Kidney (tissue), 22 donors: ENCODE measurements at places on chromosomes 4 and X.

DNA sequence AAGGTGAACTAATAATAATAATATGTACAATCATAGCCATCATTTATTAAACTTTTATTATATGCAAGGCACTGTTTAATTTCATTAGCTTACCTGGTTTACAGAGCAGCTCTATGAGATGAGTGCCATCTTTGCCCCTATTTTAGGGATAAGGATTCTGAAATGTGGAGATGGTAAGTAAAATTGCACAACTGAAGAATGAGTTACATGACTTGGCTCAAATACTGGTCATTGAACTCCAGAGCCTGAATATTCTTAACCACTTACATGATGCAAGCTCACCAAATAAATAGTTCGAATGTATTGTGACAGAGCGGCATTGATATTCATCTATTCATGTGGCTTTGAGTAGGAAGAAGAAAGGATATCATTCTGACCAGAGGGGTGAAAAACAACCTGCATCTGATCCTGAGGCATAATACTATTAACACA, 11.7 kb downstream of the ALB start:
- no peak for DNase-seq

DNA sequence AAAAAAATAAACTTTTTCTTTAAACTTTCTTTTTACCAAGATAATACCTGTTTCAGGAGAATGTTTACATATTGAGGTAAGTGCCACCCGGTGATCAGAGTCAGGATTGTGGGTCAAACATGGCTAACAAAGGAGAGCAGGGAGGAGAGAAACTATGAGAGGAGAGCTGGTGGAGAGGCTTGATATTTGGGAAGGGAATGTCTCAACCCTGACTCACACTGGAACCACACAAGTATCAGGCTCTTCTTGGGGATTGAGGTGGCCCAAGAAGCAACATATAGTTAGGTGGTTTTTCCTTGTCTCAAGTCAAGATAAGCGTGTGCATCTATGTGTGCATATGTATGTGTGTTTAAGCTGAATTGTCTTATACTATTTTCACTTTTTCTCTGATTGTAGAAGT, 6.7 kb downstream of the TCEAL1 start:
- DNase-seq: no peak

DNA sequence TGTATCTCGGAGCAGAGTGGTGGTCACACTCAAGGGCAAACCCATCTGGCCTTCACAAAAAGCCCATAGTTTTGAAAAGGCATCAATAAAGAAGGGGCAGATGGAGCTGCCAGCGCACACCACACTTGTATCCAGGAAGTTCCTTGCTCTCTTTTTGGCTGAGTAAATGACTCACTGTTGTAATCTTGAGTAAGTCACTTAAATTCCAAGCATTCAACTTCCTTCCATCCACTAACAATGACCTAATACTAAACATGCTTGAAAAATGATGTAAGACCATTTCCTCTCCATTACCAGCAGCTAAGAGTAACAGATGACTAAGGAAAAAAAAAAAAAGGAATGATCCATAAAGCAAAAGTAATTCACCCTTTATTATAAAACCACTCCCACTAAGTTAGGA, 32.4 kb upstream of the MYOZ2 start:
- DNase-seq: no peak

DNA sequence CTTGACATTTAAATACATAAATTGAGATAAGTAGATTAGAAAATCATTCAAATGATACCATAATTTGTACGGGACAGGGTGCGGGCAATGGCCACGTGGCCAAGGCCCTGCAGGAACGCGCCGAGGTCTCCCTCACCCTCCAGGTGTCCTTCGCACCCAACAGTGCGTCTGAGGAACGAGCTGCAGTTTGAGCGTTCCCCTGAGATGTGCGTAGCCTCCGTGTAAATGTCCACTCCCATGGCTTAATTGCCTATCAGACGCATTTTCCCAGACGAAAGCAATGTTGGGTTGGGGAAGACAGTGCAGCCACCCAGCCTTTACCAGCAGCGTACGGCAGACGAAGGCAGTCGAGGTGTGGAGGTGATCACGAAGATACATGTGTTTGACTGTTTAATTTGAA, 56.4 kb downstream of the CPLX1 start:
- no peak for DNase-seq

GRCh38 chr4:115883847-115884246, 770.4 kb upstream of the NDST4 start:
- DNase-seq: no peak

DNA sequence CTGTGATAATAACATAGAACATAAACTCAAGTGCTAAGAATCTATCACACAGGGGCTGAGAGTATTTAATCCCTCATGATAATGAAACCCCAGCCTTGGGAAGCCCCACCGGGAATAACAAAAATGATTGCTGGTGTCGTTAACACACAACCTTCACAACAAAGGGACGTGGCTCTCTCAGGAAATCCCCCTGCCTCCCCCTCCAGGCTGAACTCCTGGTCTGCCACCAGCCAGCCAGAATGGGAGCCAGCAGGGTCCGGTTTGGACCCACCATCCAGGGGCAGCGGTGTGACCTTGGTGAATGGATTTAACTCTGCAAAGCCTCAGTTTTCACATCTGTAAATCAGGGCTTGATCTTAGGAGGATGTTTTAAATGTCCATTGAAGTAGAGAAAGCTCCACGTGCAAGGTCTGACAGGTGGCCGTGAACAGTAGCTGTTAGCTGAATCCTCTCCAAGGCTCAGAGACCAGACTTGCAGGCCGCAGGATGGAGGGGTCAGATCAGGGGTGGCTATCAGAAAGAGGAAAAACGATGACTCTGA, 46.5 kb downstream of the ABLIM2 start:
- no peak for DNase-seq

DNA sequence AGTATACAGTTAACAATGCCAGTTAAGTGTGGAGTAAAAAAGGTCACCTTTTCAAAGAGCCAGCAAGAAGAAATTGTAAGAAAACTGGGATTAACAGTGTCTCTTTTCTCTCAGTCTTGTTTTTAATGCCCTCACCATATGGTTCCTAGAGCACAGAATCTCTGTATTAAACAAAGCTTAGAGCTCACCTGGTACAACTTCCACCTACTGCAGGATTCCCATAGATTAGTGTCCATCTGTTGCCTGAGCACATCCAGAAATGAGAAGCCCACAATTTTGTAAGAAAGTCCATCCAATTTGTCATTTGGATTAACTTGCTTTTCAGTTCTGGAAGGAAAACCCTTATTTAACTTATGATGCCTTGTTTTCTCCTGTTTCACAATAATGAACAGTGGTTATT, 1037.1 kb downstream of the STPG2 start:
- no peak for DNase-seq

DNA sequence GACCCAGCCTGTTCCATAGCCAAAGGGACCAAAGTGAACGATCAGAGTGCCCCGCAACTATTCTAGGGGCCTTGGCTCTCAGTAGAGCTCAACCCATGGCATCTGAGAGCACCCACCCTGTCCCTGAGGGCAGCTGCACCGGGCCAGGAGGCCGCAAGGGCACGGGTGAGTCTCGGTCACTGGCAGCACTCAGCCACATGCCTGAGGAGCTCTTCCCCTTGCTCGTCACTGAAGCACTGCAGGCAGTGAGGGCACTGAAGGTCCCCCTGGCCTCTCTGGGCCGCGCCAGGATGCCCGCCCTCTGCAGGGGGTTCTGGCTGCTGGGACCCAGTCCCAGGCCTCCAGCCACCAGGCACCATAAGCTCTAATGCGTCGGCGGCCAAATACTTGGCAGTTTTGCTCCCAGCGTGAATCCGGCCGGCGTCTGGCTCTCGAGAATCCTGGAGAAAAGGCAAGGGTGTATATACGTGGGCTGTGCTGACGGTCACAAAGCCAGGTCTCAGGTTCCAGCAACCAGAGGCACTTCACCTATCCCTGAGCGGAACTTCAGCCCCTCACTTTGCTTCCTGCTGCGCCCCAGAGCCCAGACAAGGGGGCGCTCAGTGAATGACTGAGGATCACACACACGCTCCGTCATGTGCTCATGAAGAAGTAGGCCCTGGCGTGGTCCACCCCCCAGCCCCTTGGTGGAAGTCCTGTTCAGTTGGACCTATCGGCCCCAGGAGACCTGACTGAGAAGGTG, 13.9 kb downstream of the TNIP2 start:
- peak; percentile 48 for DNase-seq

DNA sequence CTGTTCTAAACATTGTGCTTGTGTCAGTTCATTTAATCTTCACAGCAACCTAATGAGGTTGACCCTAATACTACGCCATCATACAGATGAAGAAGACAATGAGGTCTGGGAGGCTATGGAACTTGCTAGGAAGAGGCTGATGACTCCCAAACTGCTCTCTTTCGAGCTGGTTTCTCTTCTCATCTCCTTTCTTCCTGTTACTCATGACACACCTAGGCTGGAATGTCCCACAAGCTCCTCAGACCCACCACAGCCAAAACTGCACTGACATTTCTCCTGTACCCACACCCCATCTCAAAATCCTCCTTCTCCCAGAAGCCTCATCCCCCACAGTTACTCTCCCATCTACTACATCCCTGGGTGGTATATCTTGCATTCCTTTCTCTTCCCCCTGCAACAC, 27.4 kb upstream of the PJA1 start:
- no peak for DNase-seq

DNA sequence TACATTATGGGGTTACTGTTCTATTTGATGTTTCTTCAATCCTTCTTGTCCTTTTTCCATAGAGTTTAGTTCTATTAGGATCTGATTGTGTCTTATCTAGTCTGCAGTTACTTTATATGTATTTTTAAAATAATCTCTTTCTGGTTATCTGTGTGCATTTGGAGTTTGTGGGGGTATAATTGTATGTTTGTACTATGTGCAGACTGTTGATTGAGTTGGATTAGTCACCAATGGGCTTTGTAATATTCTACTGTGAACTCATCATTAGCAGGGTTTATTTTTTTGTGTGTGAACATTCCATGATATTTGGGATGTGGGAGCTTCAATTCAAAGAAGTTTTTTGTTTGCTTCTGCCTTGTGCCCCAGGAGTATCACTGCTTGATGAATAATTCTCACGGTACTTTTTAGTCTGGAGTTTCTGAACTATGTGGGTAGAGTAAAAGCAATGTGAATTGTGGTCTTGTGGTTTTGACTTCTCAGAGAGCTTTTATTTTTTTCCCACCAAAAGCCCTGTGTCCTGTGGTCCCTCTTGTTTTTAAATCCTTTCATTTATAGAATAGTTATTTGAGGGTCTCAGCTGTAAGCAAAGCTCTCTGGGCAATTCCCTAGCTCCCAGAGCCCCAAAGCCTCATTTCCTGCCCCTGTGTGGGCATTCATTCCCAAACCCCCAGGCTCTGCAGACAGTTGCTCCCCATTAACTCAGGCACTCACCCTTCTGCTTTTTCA, 127.8 kb downstream of the PHKA2 start:
- no peak for DNase-seq

GRCh38 chr4:152880263-152880662, 55.9 kb upstream of the FHDC1 start:
- no peak for DNase-seq

DNA sequence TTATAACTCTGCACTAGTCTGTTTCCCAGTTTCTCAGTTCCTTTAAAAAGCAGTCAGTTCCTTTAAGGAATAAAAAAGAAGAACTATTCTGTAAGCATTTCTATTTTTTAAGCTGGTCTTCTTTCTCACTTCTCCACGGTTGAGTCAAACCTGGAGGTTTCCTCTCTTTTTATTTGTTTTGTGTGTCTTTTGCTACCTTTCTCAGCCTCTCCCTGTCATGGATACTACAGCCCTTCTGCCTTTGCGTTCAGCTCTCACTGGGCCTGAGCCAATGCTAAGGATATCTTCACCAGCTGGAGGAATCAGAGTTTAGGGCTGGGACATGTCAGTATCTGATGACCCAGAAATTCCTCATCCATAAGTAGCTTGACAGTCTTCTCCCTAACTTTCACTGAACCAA, 49.7 kb upstream of the PRKX start:
- no peak for DNase-seq

DNA sequence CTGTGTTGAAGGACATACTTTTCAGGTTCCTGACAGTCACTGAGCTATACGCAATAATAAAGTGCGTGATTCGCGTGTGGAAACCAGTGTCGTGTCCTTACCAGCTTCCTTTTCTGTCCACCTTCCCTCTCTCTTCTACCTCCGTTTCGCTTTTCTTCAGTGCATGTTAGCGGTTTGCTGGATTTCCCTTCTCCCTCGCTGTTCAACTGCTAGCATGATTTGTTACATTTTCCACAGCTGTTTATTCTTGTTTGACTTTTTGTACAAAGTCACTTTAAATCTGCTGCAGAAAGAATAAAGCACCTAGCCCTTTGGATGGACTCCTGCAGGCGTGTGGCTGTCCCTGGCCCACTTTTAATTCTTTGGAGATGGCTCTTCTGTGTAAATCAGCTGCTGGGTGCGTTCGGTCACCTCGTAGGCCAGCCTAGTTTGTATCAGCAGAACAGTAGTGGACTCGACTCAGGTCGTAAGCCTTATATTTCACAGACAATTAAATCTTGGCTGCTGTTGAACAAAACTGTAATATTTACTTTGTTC, 8.9 kb upstream of the HAND2 start:
- DNase-seq: no peak

DNA sequence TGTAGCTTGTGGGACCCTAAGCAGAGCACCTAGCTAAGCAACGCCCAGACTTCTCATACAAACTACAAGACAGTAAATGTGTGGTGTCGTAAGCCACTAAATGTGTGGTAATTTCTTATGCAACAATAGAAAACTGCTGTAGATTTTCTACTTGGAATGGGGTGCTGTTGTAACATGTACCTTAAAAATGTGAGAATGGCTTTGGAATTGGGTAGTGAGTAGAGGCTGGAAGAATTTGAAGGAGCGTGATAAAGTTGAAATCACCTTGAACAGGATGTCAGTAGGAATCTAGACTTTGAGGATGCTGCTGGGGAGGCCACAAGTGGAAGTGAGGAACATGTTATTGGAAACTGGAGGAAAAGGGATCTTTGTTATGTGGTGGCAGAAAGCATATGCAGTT, 43.2 kb upstream of the FUNDC1 start:
- no peak for DNase-seq

DNA sequence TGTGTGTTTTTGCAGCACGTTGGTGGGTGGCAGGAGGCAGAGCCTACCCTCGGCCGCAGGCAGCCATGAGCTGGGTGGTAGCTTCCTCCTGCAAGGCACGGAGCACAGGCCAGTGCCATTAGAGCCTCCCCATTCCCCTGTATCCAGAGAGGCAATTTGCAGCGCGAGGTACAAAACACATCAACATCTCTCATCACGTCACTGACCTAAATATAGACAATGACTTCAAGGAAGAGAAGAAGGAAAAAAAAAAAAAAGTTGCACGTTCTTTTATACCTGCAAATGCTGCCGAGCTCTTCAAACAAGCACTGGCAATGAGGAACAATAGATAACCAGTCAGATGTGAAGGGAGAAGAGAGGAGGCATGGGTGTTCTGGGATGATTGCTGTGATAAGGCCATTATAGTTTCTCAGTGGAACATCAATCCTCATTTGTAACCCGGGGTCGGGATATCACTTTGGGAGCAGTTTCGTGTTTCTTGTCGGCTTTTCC, 159.9 kb downstream of the MGST2 start:
- DNase-seq: no peak

DNA sequence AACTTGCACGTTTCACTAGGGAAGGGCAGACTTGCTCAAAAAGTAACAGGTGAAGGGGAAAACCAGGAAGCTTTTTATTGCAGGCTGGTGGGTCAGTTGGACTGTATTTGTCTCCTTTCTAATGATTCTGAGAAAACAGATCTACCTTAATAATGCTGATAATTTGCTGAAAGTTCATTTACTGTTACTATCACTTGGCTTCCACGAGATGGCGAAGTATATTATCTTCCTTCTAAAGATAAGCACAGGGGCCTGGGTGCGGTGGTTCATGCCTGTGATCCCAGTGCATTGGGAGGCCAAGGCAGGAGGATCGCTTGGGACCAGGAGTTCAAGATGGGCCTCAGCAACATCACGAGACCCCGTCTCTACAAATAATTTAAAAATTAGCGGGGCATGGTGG, 16.4 kb downstream of the CCKAR start:
- no peak for DNase-seq
